ENCODE measurements at places on chromosomes 16 and 17. TPM values are rescaled to one million over a fixed set of nuclear protein-coding genes. Genes with fewer than 3 reads are reported as not detected.

DNA sequence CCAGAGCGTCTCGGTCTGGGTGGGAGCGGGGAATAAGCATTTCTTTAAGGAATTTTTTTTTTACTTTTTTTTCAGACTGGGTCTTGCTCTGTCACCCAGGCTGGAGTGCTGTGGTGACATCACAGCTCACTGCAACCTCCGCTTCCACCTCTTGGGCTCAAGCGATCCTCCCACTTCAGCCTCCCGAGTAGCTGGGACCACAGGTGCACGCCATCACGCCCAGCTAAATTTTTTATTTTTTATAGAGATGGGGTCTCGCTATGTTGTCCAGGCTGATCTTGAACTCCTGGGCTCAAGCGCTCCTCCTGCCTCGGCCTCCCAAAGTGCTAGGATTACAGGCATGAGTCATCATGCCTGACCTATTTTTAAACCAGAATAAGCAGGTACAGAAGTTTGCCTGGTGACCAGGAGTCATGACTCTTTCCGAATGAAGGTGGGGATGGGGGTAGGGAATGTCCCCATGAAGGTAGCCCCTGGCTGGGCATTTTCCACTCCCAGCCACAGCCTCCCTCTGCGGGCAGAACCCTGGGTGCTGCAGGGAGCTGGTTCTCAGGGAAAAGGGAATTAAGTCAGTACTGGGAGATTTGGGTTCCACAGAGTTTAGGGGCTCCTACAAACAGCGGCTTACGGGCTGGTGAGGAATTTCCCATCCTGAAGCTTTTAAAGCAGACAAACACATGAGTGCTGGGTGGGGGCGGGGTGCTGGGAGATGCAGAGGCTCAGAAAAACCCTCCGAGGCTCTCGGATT lies 48.3 kb downstream of the TBC1D16 start:
- no peak for ATAC-seq

DNA sequence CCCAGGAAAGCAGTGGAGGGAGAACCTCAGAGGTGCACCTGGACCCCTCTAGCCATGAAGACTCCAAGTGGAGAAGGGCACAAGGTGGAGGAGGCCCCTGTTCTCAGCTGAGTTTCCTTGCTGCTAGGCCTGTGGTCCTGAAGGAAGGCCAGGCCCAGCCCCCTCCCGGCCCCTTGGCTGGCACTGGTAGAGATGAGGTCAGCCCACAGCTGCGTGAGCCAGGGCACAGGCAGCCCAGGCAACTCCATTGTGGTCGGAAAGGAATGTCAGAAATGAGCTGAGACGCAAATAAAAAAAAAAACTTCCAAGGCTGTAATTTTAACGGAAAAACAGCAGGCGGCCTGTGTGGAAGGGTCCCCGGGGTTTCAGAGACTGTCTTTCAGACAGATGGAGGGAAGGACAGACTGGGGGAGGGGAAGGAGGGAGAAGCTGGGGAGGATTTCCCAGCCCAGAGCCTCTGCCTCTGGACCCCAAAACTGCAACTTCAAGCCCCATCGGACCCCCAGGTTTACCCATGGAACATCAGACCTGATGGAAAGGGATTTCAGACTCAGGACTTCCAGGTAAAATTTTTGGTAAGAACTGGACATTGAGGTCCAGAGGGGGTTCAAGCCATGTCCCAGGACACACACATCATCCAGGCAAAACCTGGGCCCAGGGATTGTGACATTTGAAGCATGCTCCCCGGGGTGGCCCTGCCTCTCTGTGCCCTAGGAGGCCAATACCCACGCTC lies 25.6 kb upstream of the MRPS23 start:
- ATAC-seq = peak; percentile 92

DNA sequence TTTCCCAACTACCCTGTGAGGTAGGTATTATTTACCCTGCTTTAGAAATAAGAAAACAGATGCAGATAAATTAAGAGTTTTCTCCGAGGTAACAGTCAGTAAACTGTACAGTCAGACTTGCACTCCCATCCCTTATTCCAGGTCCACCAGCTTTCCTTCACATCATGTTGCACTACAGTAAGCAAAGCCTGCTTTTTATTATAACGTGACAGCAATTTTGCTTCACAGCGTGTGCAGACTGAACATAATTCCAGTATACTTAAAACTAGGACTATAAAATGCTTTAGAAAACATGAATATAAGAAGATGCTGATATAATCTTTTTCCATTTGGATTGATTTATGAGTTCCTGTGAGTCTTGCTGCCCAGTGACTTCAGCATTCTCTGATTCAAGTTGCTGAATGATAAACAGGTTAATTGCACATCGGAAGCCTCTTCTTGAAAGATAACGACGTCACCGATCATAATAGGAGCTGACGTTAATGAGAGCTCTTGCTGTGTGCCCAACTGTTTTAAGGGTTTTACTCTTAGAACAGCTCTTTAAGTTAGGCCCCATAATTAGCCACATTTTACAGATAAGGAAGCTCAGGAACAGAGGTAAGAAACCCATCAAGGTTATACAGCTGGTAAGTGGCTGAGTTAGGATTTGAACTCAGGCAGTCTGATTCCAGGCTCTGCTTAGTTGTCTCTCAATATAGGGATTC lies 1.4 kb downstream of the LIG3 start:
- no peak for ATAC-seq

DNA sequence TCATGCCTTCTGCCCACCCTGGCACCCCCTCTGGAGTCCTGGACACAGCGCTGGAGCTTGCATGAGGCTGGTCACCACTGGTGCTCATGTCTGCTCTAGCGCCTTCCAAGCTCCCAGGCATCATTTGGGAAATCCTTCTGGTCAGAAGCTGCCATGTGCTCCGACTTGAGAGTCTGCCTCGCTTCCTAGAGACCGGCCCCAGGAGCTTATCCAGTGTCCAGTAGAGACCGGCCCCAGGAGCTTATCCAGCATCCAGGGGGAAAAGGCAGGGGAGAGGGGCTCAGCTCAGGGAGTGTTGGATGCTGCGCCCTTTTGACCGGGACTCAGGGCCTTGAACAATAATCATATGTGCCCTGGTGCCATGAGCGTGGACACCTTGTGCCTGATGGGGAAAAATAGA lies 106.3 kb downstream of the RAP1GAP2 start:
- ATAC-seq = no peak

GRCh38 chr16:57859331-57859730 lies 57.0 kb upstream of the KIFC3 start:
- no peak for ATAC-seq

GRCh38 chr16:56975714-56976113 lies 13.6 kb upstream of the NLRC5 start:
- no peak for ATAC-seq

GRCh38 chr16:11260596-11260966 lies 4.6 kb upstream of the SOCS1 start:
- ATAC-seq = no peak

GRCh38 chr16:23156946-23157460 lies 7.8 kb upstream of the USP31 start:
- ATAC-seq = no peak

- ATAC-seq = peak; percentile 73
These were observed 2.0 kb upstream of the C17orf99 start for GRCh38 chr17:78144147-78144719.

- no peak for ATAC-seq
These were observed 5.9 kb upstream of the ARMC7 start for GRCh38 chr17:75103601-75104554.

- ATAC-seq = no peak
These were observed 2.8 kb downstream of the IGFALS start for GRCh38 chr16:1790611-1791255.

- no peak for ATAC-seq
These were observed 70.3 kb downstream of the SDR42E1 start for GRCh38 chr16:81940781-81941560.

- ATAC-seq = no peak
These were observed 679.5 kb downstream of the KCNJ2 start for GRCh38 chr17:70848785-70849184.

DNA sequence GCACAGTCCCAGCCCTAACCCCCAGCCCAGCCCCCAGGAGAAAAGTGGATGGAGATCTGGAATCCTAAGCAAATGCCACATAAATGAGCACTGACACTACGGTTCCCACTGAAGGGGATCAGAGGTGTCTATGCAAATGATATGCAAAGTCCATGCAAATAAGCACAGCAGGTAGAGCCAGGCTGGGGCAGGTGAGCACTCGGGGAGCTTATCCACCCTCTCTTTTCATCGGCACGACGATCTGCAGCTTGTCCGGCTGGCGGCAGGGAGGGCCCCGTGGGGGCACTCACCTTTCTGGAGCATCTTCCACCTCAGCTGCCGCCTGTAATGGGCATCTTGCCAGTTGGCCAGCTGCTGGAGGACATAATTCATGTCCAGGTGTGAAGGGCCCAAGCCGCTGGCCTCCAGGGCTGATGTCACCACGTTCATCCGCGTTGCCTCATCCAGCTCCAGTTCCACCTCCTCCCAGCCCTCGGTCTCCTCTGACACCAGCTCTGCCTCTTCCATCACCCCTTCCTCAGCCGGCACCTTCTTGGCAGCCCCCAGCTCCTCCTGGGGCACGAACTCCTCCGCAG lies 9.9 kb downstream of the HAP1 start:
- ATAC-seq = no peak

GRCh38 chr17:6574687-6575595 lies 18.6 kb upstream of the PITPNM3 start:
- peak; percentile 19 for ATAC-seq

DNA sequence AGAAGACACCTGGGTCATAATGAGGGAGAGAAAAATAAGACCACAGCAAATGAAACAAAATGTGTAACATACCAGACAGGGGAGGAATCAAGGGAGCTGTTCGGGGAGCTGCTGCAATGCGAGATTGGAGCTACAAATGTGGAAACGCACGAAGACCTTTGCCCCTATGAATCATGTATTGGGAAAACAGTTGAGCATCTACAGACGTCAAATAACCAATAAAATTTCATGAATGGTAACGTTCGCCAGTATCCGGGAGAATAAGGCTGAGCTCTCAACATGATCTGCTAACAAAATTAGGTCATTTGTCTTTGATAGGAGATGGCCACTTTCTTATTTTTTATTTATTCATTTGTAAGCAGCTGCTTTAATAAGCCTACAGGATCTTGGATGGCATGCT lies 486.2 kb upstream of the RBFOX1 start:
- ATAC-seq = no peak

DNA sequence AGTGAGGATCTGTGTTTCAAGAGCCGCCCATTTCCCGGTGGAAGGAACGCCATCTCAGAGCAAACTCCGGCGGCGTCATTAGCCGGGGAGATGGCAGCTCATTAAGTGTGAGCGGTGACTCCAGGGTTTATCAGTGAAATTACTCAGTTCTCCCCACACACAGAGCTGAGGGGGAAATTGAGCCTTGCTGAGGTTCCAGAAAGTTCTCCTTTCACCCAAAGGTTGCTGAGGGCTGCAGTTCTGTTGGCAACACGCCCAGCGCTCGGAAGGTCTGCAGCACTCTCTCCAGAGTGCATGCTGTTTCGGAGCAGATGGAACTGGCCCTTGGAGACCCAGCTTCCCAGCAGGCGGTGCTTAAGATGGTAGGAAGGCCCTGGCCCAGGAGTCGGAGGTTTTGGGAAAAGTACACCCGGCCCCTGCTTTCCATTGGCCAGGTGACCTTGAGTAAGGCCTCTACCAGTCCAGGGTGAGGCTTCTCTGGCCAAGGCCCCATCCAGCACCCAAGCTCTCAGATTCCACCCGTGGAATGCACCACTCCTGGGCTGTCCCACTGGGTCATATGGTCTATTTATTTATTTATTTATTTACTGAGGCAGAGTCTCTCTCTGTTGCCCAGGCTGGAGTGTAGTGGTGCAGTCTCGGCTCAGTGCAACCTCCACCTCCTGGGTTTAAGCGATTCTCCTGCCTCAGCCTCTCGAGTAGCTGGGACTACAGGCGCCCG lies 167.7 kb upstream of the CIBAR2 start:
- peak; percentile 7 for ATAC-seq

CPHXL2 gene
- total RNA-seq = not detected

UTP4 gene
- 23.8 TPM for total RNA-seq

ALOXE3 gene
- total RNA-seq = not detected

MEIOC gene
- 0.47 TPM for total RNA-seq

COPZ2 gene
- total RNA-seq = 44.0 TPM

PRSS33 gene
- total RNA-seq = not detected

CSH2 gene
- 0.23 TPM for total RNA-seq

MBTD1 gene
- total RNA-seq = 7.3 TPM

TEKT1 gene
- 0.27 TPM for total RNA-seq

Data from gastroesophageal sphincter (tissue), 4 donors.